Motor neuron (in vitro differentiated cells): ENCODE measurements at places on chromosomes 6 and 20.

DNA sequence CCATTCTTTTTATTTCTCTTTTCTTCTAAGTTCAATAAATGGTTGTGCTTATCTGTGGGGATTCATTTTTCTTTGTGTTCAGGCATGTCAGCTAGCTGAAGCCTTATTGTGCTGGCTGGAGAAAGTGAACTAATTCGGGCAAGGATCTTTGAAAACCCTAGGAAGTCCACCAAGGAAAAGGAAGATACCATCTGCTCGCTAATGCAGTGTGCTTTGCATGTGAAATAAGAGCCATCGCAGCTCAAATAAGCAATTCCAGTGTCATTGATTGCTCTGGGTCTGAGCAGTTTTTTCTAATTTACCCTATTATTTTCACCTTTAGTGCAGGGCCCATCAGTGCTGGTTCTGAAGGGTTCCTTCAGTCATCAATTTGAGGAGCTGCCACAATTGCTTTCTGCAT, 309.4 kb upstream of the SOX4 start:
- ATAC-seq, result no peak

GRCh38 chr20:24481173-24481572, 11.7 kb downstream of the SYNDIG1 start:
- ATAC-seq, result no peak

- ATAC-seq, result peak; percentile 51
Observed at GRCh38 chr6:40482532-40482931, 104.6 kb downstream of the LRFN2 start.

- ATAC-seq, result peak; percentile 87
Observed at GRCh38 chr6:33161354-33162331, 30.6 kb downstream of the COL11A2 start.

GRCh38 chr6:11744753-11745152, 33.9 kb downstream of the ADTRP start:
- ATAC-seq, result no peak

DNA sequence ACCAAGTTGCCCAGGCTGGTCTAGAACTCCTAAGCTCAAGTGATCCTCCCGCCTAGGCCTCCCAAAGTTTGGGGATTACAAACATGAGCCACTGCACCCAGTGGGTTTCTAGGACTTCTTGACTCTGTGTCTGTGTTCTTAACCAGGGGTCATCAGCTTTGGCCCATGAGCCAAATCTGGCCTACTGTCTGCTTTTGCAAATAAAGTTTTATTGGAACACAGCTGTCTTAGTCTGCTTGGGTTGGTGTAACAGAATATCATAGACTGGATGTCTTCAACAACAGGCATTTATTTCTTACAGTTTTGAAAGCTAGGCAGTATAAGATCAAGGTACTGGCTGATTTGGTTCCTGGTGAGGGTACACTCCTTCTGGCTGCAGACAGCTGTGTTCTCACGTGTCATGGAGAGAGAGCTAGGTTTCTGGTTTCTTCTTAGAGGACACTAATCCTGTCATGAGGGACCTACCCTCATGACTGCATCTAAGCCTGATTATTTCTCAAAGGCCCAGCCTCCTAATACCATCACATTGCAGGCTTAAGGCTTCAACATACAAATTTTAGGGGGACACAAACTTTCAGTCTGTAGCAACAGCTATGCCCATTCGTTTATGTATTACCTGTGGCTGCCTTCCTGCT, 23.3 kb downstream of the ARFGEF2 start:
- no peak for ATAC-seq
